ENCODE measurements at places on chromosomes 12 and 14. TPM values are rescaled to one million over a fixed set of nuclear protein-coding genes. Genes with fewer than 3 reads are reported as not detected.

CFAP73 gene
- not detected for total RNA-seq

IFNG-AS1 gene
- not detected for total RNA-seq

CLEC9A gene
- total RNA-seq: not detected

NFYB gene
- 16.7 TPM for total RNA-seq

TXNDC16 gene
- total RNA-seq: 2.1 TPM

LMO3 gene
- total RNA-seq: 0.56 TPM

TC2N gene
- total RNA-seq: 0.56 TPM

GPRC5D gene
- not detected for total RNA-seq

RNU7-1 gene
- total RNA-seq: not detected

CLEC4C gene
- not detected for total RNA-seq

Measured in regular cardiac myocyte (primary cell).